T-helper 2 cell treated with Interferon-gamma antibody and Interleukin-4, amounts not matched to agents 5 μg/mL and 100 μg/mL, for 36 hours (primary cell): ENCODE measurements at places on chromosomes 5 and 9.

DNA sequence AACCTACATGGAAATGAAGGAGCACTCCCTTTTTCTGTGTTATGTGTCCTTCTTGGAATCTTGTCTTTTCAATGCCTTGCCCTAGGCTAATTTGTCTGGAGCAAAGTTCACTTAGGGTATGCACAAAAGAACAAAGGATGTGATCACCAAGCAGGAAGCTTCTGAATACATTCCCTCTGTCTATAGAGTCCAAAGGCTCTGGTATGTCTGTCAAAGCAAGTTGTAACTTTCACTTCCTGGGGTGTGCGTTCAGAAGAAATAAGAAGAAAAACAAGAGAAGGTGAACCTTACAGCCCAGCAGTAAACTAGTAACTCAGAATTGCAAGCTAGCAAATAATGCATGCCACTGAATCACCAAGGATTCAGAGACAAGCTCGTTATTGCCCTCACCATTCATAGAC, 31.7 kb upstream of the CDH6 start:
- no peak for DNase-seq

GRCh38 chr5:170151097-170151831, 45.6 kb downstream of the FOXI1 start:
- no peak for DNase-seq

GRCh38 chr5:169183576-169183975, 117.4 kb downstream of the SLIT3 start:
- no peak for DNase-seq

GRCh38 chr5:17839848-17840247, 205.6 kb downstream of the TAF11L14 start:
- no peak for DNase-seq

GRCh38 chr5:37696190-37697021, 143.4 kb downstream of the GDNF start:
- DNase-seq: no peak

DNA sequence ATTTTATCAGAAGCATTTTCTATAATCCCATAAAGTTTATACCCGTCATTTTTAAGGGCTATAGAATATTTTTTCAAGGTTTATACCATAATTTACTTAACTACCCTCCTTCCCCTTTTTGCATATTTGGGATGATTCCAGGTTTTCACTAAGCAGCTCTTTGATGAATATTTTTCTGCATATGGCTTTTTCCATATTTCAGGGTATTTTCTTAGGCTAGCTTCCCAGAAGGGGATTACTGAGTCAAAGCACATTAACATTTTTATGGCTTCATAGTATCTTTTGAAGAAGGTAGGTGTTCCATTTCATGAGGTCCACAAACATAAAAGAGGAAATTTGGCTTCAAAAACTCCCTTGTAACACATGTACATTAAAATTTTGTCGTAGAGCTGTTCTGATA, 14.6 kb upstream of the COL15A1 start:
- no peak for DNase-seq

- no peak for DNase-seq
These were observed 34.4 kb upstream of the PIK3R1 start for GRCh38 chr5:68181039-68181599.

- DNase-seq: no peak
These were observed 48.6 kb upstream of the FCN1 start for GRCh38 chr9:134966270-134966669.

DNA sequence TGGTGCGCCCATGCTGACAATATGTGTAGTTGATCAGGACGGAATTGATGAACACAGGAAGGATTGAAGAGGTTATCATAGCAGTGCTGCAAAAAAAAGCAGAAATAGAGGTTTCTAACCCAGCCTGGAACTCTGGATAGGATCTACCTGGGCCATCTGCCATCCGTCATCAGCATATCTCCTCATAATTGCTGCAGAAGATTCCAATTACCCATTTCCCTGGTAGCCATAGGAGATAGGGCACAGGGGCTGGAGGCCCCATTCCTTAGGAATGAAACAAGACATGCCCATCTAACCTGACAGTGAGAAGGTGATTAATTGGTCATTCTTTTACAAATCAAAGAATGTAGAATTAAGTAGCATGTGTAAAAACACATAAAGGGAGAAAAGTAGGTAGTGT, 60.3 kb upstream of the TRIM32 start:
- DNase-seq: no peak
